ENCODE measurements at places on chromosomes 5 and 9. TPM values are rescaled to one million over a fixed set of nuclear protein-coding genes. Genes with fewer than 3 reads are reported as not detected.

The CCDC171 gene
- total RNA-seq: 4.5 TPM

The ZNF454 gene
- total RNA-seq: 1.7 TPM

The IL9 gene
- total RNA-seq: not detected

The NACC2 gene
- 23.0 TPM for total RNA-seq

The PCDHA1 gene
- total RNA-seq: under 0.01 TPM

The TTC16 gene
- 0.11 TPM for total RNA-seq

Measured in uterine smooth muscle cell (primary cell).